ENCODE measurements at places on chromosomes 1 and 21.
A peak's percentile ranks its signal among the peaks of the same experiment; 100 is the strongest.

DNA sequence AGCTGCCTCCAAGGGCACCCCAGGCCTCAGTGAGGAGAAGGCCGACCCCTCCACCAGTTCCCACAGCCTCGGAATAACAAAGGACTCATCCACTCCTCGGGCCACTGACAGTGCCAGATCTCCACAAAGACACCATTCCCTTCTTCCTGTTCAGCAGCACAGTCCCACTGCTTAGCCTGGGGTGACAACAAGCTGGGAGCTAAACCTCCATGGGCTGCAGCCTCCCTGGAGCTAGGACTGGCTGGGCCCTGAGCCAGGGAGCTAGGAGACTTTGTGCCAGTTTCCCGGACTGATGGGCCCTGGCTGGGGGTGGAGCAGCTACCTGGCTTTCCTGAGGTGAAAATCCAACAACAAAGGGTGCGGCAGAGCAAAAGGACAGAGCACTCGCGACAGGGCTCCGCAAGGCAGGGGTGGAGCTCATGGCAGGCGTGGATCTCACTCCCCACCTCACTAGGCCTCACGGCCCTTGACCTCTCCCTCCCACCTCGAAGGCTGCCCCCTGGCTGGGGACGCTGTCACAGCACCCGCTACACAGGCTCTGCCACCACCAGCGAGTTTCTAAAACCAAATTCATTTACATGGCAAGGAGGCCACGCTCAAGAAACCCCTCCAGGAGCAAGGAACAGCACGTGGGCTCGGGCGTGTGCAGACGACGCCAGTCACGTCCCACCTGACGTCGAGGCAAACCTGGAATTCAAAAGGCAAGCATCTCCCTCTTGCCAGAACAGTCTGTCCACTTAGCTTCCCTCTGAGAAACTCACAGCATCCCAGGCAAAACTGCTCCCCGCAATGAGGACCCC, 13.8 kb downstream of the SLC35E2B start:
- DNase-seq: no peak

- no peak for DNase-seq
Measured at GRCh38 chr1:32170991-32171390, 8.5 kb upstream of the TXLNA start.

DNA sequence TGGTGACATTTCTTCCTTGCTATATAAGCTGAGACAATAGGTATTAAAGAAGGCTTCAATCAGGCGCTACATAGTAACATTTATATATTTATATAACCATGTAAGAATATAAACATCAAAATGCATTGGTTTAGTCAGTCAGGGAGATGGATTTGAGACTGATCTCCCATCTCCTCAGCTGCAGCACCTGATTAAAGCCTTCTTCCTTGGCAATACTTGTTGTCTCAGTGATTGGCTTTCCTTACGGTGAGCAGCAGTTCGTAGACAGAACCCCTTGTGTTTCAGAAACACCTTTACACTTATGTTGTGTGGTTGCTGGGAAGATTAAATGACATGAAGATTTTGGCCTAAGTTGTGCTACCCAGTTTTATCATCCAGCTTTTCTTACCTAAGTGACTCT, 323.3 kb upstream of the DUSP10 start:
- DNase-seq: no peak

DNA sequence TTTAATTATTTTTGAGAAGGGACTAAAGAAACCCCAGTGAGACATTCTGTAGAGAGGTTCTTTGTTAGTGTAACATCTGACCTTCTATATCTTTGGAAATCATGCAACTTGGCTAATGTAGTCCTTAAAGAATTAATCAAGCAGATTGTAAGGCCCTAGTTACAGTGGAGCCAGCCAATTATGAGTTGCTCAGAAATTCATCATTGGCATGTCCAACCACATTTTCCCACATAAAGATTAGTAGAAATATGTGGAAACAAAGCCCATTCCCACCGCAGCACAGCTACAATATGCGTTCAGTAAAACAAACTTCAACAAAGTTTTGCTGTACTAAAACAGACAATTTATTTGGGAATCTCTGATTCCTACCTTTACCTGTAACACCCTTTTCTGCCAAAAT, 27.8 kb downstream of the WNT2B start:
- DNase-seq: no peak

DNA sequence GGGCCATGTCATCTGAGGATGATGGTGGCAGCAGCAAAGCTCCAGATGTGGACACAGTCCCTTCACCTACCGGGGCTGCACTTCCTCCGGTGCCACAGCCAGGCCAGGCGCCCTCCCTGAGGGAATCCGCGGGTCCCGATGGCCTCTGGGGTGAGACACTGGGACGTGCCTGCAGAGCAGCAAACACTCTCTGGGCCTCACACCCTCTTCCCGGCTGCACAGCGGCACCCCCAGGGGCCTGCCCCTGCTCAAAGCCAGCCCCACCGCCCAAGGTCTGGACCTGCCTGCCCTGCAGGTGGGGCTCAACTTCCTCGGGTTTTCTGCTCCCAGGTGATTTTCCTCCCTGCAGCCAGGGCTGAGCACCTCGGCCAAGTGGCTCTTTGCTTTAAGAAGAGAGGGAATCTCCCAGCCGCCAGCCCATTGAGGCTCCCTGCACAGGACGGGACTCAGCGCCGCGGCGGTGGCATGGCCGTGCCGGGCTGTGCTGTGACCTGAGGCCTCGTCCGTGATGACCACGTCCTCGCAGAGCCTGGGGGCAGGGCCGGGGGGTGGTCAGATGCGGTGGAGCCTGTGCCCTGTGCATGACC, 21.3 kb upstream of the COL18A1 start:
- no peak for DNase-seq

DNA sequence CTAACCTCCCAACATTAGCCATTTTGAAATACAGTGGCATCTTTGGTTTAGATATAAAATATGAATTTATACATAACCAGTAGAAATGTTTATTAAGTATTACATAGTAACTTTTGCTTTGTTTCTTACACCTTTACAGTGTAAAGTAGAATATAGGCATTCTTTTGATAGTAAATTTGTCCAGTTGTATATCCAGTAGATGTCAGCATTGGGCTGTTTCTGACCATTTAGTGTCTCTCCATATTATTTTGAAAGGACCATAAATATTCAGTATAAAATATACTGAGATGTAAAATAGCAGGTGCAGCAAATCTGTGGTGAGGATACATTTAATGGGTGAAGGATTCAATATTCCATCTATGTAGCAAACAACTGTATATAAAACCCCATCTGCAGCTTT, 115.8 kb upstream of the ZRANB2 start:
- no peak for DNase-seq

GRCh38 chr1:171141688-171142415, 43.2 kb upstream of the FMO2 start:
- DNase-seq: no peak

GRCh38 chr1:63255153-63255552, 67.2 kb upstream of the FOXD3 start:
- no peak for DNase-seq

- DNase-seq: no peak
Measured at GRCh38 chr1:44830900-44831304, 12.2 kb downstream of the PTCH2 start.

- no peak for DNase-seq
Measured at GRCh38 chr1:24635195-24635843, 7.8 kb upstream of the SRRM1 start.

DNA sequence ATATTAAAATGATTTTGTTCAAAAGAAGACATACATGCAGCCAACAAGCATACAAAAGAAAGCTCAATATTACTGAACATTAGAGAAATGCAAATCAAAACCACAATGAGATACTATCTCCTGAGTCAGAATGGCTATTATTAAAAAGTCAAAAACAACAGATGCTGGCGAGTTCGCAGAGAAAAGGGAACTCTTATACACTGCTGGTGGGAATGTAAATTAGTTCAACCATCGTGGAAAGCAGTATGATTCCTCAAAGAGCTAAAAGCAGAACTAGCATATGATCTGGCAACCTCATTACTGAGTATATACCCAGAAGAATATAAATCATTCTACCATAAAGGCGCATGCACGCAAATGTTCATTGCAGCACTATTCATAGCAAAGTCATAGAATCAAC, 126.0 kb upstream of the HMCN1 start:
- no peak for DNase-seq

DNA sequence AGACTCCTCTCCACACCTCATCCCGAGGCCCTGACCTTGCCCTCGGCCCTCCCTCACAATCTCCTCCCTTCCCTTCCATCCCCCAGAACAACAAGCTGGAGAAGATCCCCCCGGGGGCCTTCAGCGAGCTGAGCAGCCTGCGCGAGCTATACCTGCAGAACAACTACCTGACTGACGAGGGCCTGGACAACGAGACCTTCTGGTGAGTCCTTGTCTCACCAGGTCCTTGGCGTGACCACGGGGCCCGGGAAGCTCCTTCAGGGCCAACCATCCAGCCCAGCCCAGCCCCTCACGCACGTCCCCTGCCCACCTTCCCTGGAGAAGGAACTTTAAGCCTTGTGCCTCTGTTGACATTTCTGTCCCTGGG, 15.6 kb downstream of the PODN start:
- DNase-seq: no peak

DNA sequence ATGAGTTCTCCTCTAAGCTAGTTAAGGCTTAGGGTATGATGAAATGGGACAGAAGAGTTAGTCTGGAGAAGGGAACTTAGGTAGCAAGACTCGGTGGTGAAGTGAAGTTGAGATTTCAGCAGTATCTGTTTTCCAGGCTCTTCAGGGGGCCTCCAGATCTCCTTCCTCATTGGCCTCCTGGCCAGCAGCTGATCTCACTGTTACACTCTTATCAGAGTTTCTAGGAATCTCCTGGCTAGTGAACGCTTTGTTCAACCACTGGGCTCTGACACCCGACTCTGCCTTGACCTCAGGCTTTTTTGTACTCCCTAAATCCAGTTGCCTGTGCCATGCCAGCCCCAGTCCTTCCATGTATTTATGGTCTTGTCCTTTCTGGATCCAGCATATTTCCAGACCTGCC, 311.0 kb downstream of the ASTN1 start:
- no peak for DNase-seq

DNA sequence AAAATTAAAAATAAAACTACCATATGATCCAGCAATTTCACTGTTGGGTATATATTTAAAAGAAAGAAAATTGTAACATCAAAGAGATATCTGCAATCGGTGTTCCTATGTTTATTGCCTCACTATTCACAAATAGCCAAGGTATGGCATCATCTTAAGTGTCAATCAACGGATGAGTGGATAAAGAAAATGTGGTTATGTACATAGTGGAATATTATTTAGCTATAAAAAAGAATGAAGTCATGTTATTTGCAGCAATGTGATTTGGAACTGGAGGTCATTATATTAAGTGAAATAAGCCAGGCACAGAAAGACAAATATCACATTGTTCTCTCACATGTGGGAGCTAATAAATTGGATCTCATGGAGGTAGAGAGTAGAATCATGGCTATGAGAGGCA, 76.3 kb downstream of the RD3 start:
- DNase-seq: no peak

GRCh38 chr1:154784924-154785531, 85.1 kb downstream of the KCNN3 start:
- DNase-seq: peak; percentile 6

DNA sequence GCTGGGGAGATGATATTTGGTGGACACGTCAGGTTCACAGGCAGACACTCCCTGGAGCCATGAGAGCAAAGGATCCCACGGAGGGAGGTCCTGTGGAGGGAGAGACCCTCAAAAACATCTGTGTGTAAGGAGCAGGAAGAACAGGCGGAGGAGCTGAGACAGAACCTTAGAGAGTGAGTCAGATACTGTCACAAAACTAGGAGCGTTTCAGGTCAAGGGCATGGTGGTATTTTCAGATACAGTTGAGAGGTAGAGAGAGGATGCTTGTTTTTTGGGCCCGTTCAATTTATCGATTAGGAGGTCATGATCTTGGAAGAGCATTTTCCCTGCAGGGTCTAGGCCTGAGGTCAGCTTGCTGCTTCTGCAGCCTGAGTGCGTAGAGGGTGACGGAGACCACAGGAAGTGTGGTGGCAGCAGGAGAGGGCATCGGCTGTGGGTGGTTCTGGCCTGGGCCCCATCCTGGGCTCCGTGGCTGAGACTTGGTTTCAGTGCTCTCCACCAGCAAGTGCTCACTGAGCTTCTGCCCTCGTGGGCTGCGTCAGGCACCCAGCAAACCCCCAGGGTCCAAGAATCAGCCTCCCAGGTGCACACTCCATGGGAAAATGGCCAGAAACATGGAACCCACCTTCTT, 39.9 kb downstream of the SPSB1 start:
- no peak for DNase-seq

- DNase-seq: no peak
Measured at GRCh38 chr1:211621447-211622198, 42.7 kb upstream of the SLC30A1 start.
